Peyer's patch (tissue), 4 donors: ENCODE measurements at places on chromosomes 7 and 10. TPM values are rescaled to one million over a fixed set of nuclear protein-coding genes. Genes with fewer than 3 reads are reported as not detected.
A peak's percentile ranks its signal among the peaks of the same experiment; 100 is the strongest.

GRCh38 chr7:7946486-7946885 lies 22.1 kb upstream of the GLCCI1 start:
- no peaks in the 10 kb centered on the region for H3K36me3 ChIP-seq
- H3K4me3 ChIP-seq, result no peak overlapping the region
- H3K27ac ChIP-seq, result no peak overlapping the region
- no peak for DNase-seq
- no peaks in the 10 kb centered on the region for H3K27me3 ChIP-seq

DNA sequence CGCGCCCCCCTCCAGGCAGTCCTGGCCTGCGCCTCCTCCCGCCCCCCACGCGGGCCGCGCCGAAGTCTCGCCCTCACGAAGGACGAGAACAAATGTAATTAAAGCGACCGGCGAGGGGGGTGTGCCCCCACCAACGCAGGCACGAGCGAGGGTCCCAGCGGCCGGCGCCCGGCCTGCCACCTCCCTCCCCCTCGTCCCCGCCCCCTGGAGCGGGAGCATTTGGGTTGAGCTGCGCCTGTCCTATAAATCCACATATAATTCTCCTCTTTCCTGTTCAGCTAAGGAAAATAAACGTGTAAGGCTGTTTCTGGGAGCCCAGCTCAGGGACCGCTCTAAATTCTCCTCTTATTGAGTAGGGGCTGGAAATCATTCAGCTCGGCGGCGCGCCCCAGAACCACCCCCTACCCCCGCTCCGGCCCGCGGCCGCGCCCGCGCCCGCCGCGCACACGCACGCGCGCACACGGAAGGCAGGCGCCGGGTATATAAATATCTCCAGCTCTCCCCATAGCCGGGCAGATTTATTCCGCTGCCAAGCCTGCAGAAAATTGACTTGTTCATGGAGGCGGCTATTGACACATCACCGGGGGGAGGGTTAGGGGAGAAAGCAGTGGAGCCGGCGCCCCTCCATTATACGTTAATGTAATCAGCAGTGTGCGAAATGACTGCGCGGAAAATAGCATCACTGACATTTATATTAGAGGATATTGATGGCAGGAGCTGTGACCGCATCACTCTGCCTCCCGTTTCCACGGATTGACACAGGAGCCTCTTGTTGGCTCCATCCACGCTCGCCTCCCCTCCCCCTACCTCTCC lies 61.6 kb upstream of the BTRC start:
- H3K4me1 ChIP-seq, result peaks cover 17% of the 10 kb centered on the region
- H3K27ac ChIP-seq, result no peak overlapping the region
- no peaks in the 10 kb centered on the region for H3K36me3 ChIP-seq
- no peak for DNase-seq
- no peaks in the 10 kb centered on the region for H3K27me3 ChIP-seq
- peak overlapping the region; percentile 56 for H3K4me3 ChIP-seq

DNA sequence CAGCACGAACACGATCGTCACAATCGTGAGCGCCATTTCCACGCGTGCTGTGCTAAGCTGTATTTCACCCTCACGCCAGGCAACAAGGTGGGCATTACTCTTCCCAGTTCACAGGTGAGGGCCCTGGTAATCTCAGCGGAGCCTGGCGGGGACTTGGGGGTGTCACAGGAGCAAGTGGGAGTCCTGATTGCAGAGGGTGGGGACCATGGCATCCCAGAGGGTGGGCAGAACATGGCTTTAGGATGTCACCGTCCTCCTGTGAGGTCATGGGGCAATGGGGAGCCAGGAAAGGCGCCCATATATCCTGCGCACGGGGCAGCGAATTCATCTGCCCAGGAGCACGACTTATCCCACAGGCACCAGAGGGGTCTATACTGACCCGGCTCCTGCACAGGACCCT lies 489.8 kb downstream of the DNAJB6 start:
- DNase-seq, result no peak
- no peaks in the 10 kb centered on the region for H3K4me1 ChIP-seq
- no peak overlapping the region for H3K27ac ChIP-seq
- no peak overlapping the region for H3K4me3 ChIP-seq
- no peaks in the 10 kb centered on the region for H3K27me3 ChIP-seq
- no peaks in the 10 kb centered on the region for H3K36me3 ChIP-seq

DNA sequence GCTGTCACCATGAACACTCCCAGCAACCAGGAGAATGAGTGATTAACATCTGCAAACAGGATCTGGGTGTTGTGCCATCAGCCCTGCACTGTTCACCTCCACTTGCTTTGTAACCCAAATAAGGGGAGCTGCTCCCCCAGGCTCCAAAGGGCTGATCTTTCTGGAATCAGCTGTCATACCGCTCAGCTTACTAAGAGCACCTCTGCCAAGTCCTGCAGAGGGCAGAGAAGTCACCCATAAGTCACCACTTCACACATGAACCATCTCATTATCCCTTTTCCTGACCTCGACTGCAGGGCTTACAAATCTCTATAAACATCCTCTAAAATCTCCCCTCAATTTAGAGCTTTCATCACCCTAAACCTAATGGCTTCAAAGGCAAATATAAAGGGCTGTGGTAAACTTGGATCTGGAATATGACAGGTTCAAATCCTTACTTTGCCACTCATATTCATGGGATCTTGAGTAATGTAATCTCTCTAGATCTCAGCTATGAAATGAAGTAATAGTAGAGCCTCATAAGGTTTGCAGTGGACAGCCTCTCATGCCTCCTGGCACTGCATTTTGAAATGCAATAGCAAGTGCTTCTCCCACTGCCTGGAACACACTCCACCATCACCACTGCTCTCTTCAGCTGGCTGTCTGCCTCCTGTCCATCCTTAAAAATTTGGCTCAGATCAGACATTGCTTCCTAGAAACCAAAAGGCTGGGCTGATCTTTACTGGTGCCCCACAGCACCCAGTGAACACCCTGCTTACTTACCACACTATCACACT lies 38.8 kb downstream of the ERLIN1 start:
- H3K27me3 ChIP-seq, result no peaks in the 10 kb centered on the region
- H3K27ac ChIP-seq, result no peak overlapping the region
- no peak for DNase-seq
- H3K4me3 ChIP-seq, result no peak overlapping the region
- peaks cover 27% of the 10 kb centered on the region for H3K36me3 ChIP-seq

DNA sequence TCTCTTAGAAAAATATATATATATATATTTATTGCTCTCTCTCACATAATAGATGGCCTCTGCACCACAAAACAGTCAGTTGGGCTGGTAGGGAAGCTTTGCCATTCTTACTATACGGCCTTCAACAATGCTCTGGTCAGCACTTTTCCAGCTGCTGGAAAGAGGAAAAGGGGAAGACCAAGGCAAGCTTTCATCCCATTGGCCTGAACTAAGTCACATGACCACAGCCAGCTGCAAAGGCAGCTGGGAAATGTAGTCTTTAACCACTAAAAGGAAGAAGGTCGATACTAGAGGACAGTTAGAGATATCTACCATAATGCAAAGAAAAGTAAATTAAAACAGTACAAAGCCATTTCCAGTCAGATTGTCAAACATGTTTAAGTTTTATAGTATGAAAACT lies 58.4 kb upstream of the MACROH2A2 start:
- no peak overlapping the region for H3K27ac ChIP-seq
- H3K36me3 ChIP-seq, result no peaks in the 10 kb centered on the region
- H3K27me3 ChIP-seq, result peaks cover 2% of the 10 kb centered on the region
- H3K4me3 ChIP-seq, result no peak overlapping the region

DNA sequence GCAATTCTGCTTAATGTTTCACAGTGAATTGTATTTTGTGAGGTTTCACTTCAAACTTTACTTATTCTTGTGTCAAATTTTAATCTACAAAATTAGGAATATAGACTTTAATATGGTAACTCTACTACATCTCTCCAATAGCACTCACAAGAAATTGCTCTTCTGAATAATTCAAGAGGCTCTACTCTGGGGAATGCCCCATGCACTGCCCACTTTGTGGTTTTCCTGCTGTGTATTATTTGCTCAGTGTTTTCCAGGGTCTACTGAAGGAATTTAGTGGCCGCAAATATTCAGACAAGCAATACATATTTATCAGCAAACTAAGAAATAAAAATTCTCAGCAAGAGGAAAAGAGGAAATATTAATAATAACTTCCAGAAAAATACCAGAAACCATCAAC lies 611.4 kb downstream of the TNS3 start:
- no peaks in the 10 kb centered on the region for H3K36me3 ChIP-seq
- H3K27ac ChIP-seq, result no peak overlapping the region
- no peaks in the 10 kb centered on the region for H3K4me1 ChIP-seq
- DNase-seq, result no peak

Gene STAMBPL1
- total RNA-seq, result 69.4 TPM

GRCh38 chr10:116952729-116953128 lies 52.3 kb downstream of the SHTN1 start:
- H3K36me3 ChIP-seq, result no peaks in the 10 kb centered on the region
- no peaks in the 10 kb centered on the region for H3K27me3 ChIP-seq
- no peaks in the 10 kb centered on the region for H3K4me1 ChIP-seq
- H3K27ac ChIP-seq, result no peak overlapping the region

Gene GPR85
- not detected for total RNA-seq

Gene CPN1
- total RNA-seq, result not detected

DNA sequence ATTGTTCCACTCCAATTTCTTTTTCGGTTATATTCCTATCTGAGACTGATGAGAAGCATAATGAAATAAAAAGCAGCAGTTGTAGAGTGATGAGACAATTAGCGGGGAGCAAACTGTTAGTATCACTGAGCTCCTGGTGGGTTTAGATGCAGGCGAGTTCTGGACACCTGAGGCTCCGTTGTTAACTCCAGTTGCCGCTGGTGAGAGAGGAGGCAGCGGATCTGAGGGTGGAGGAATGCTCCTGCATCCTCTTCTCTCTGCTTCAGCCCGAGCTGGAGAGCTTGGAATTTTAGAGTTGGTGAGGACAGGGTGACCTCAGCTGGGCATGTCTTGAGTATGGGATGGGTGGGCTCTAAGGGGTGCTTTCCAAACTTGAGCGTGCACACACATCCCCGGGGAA lies 31.4 kb downstream of the LRMDA start:
- H3K4me1 ChIP-seq, result no peaks in the 10 kb centered on the region
- no peaks in the 10 kb centered on the region for H3K27me3 ChIP-seq
- no peak for DNase-seq
- no peak overlapping the region for H3K27ac ChIP-seq

DNA sequence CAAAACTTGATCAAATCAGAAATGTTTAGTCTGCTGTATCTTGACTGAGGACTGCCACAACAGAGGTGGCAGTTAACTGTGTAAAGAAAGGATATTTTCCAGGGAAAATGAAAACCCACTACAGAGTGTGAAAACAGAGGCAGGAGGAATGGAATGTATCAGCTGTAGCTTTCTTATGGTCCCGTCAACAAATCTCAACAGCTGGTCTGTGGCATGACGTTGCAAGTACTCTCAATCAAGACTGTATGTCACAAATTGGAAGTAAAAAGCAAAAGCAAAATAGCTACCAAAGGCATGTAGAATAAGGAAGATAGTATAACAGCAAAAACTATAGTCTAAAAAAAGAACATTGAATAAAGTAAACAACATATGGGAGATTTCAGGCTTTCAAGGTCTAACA lies 123.5 kb downstream of the KMT2C start:
- H3K27ac ChIP-seq, result no peak overlapping the region
- H3K27me3 ChIP-seq, result no peaks in the 10 kb centered on the region
- DNase-seq, result no peak

- H3K4me1 ChIP-seq, result no peaks in the 10 kb centered on the region
- DNase-seq, result no peak
- H3K4me3 ChIP-seq, result no peak overlapping the region
Observed at GRCh38 chr7:154255324-154255723, 203.1 kb downstream of the DPP6 start.

DNA sequence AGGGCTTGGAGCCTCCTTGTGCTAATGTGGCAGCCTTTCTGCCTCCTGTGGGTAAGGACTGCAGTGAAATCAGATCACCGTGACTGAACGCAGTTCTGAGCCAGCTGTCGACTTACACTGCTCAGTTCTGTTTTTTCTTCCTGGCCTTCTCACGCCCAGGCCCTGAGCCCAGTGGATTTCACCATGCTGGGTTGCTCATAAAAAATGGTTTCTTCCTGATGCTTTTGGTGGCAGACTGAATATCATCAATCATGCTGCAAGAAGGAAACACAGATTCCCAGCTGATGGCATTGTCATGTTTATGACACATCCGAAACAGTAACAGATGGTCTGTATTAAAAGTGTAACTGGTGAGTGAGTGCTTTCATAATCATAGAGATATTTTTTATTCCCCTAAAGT lies 389.6 kb downstream of the GALNT17 start:
- no peak overlapping the region for H3K4me3 ChIP-seq
- DNase-seq, result no peak
- no peaks in the 10 kb centered on the region for H3K36me3 ChIP-seq
- no peaks in the 10 kb centered on the region for H3K27me3 ChIP-seq
- H3K4me1 ChIP-seq, result no peaks in the 10 kb centered on the region

DNA sequence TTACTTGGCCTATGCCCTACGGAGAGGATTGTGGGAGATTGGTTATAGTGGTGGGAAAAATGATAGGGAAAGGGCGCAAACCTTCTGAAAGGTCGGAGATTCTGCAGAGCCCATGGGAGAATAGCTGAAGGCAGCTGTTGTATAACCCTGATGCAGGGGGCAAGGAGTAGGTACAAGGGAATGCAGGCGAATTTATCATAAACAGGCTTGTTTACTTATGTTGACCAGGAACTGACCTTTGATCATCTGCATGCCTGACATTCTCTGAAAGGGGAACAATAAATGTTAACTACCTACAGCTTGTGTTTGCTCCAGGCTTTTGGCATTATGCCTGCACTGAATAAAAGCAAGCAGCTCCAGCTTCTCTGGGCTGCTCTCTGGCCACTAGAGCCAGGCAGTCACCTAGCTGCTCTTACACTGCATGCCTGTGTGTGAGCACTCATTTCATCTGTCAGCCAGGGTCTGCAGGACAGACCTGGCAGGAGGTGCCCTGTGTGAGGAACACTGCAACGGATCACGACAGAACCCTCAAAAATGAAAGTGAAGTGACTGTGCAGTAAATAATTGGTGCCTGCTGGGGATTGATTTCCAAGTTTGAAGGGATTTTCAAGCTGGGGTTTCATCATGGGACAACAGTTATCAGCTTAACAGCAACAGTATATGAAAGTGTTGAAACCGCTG lies 31.1 kb upstream of the ABCA13 start:
- peak overlapping the region; percentile 81 for H3K27ac ChIP-seq
- H3K4me3 ChIP-seq, result no peak overlapping the region
- no peaks in the 10 kb centered on the region for H3K36me3 ChIP-seq
- no peak for DNase-seq
- H3K4me1 ChIP-seq, result peaks cover 8% of the 10 kb centered on the region

- no peak for DNase-seq
- H3K27me3 ChIP-seq, result no peaks in the 10 kb centered on the region
- no peak overlapping the region for H3K27ac ChIP-seq
- no peak overlapping the region for H3K4me3 ChIP-seq
- no peaks in the 10 kb centered on the region for H3K36me3 ChIP-seq
Observed at GRCh38 chr10:56346845-56347415, 14.1 kb downstream of the ZWINT start.

- H3K27me3 ChIP-seq, result no peaks in the 10 kb centered on the region
- DNase-seq, result no peak
- no peaks in the 10 kb centered on the region for H3K36me3 ChIP-seq
- no peak overlapping the region for H3K27ac ChIP-seq
- H3K4me1 ChIP-seq, result no peaks in the 10 kb centered on the region
Observed at GRCh38 chr7:148255333-148255732, 335.2 kb upstream of the C7orf33 start.

GRCh38 chr7:41696323-41696916 lies 6.5 kb downstream of the INHBA start:
- no peak overlapping the region for H3K4me3 ChIP-seq
- peak; percentile 83 for DNase-seq
- peaks cover 4% of the 10 kb centered on the region for H3K4me1 ChIP-seq
- H3K36me3 ChIP-seq, result no peaks in the 10 kb centered on the region

Gene SEM1
- total RNA-seq, result 20.0 TPM

Gene WASHC2C
- total RNA-seq, result 69.3 TPM

- no peaks in the 10 kb centered on the region for H3K27me3 ChIP-seq
- H3K4me1 ChIP-seq, result peaks cover 3% of the 10 kb centered on the region
- peak; percentile 48 for DNase-seq
- H3K36me3 ChIP-seq, result no peaks in the 10 kb centered on the region
- H3K4me3 ChIP-seq, result no peak overlapping the region
- H3K27ac ChIP-seq, result no peak overlapping the region
Observed at GRCh38 chr7:143372070-143372469, 9.1 kb upstream of the ZYX start.
